Calu3 (cell line): ENCODE measurements at places on chromosomes 1 and 21.

- H3K27ac ChIP-seq, result no peak overlapping the region
- H3K36me3 ChIP-seq, result no peaks in the 10 kb centered on the region
- H3K27me3 ChIP-seq, result peaks cover 84% of the 10 kb centered on the region
- H3K4me1 ChIP-seq, result no peaks in the 10 kb centered on the region
Measured at GRCh38 chr1:17852383-17852782, 97.2 kb downstream of the ACTL8 start.

DNA sequence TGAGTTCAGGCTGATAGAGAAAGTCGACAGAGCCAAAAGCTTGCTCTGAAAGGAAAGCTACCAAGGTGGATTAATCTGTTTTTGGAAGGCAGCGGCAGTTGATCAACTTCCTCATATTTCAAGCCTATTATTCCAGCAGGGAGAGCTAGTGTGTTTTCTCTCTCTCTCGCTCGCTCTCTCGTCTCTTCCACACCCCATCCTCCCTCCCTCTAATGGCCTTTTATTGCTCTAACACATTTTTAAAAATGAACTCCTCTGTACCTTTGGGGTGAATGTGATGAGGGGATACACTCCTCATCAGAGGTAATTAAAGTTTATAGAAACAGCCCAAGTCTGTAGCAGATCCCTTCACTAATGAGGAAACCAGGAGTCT is 126.4 kb downstream of the CLIC6 start:
- peak overlapping the region; percentile 61 for H3K27ac ChIP-seq
- no peak for DNase-seq
- H3K36me3 ChIP-seq, result peaks cover 42% of the 10 kb centered on the region
- H3K4me3 ChIP-seq, result no peak overlapping the region

DNA sequence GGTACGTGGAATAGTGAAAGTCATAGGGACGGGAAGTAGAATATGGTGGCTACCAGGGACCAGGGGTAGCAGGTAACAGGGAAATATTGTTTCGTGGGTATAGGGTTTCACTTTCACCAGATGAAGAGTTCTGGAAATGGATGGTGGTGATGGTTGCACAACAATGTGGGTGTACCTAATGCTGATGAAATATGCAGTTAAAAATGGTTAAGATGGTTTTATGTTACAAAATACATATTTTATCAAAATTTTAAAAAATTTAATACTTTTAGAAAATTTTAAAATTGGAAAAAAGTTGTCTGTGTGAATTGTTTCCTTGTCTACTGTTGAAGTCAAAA is 55.5 kb upstream of the TLR5 start:
- H3K27me3 ChIP-seq, result no peaks in the 10 kb centered on the region
- no peak overlapping the region for H3K4me3 ChIP-seq
- no peaks in the 10 kb centered on the region for H3K36me3 ChIP-seq
- no peak for DNase-seq

DNA sequence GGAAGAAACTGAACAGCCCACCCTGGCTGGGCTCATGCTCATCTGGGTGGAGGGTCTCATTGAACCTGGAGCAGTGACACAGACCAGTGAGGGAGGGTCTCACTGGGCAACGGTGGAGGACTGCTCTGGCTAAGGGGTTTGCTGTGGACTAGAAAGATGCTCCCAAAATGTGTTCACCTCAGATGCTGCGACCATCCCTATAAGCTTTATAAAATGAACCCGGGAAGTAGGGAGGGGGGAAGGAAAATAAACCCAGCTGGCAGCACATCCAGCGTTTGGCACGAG is 34.5 kb upstream of the LBR start:
- DNase-seq, result no peak
- peaks cover 67% of the 10 kb centered on the region for H3K4me1 ChIP-seq
- no peak overlapping the region for H3K4me3 ChIP-seq
- no peaks in the 10 kb centered on the region for H3K27me3 ChIP-seq

DNA sequence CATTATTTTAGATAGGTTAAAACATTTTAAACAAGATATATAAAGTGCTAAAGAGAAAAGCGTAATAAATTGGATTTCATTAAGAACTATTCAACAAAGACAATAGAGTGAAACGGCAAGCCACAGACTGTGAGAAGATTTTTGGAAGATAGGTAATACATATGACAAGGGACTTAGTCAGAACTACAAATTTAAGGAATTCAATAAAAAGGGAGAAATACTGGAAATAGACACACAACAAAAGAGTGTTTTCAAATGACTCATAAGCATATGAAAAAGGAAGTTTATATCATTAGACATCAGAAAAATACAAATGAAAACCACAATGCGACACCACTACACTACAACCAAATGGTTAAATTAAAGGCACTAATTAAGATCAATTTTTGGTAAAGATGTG is 90.5 kb downstream of the GDAP2 start:
- no peak for DNase-seq
- H3K27ac ChIP-seq, result no peak overlapping the region
- no peaks in the 10 kb centered on the region for H3K27me3 ChIP-seq
- H3K36me3 ChIP-seq, result no peaks in the 10 kb centered on the region

- H3K36me3 ChIP-seq, result no peaks in the 10 kb centered on the region
- no peaks in the 10 kb centered on the region for H3K27me3 ChIP-seq
- no peak overlapping the region for H3K4me3 ChIP-seq
- DNase-seq, result no peak
- peaks cover 34% of the 10 kb centered on the region for H3K4me1 ChIP-seq
- no peak overlapping the region for H3K27ac ChIP-seq
Measured at GRCh38 chr1:178183796-178184195, 89.9 kb downstream of the RASAL2 start.

GRCh38 chr1:98099501-98099900 is 178.7 kb upstream of the DPYD start:
- H3K4me1 ChIP-seq, result peaks cover 17% of the 10 kb centered on the region
- H3K27ac ChIP-seq, result no peak overlapping the region
- no peak overlapping the region for H3K4me3 ChIP-seq
- no peaks in the 10 kb centered on the region for H3K36me3 ChIP-seq
- H3K27me3 ChIP-seq, result no peaks in the 10 kb centered on the region
